ENCODE measurements at places on chromosomes 4 and X.

- peak; percentile 17 for DNase-seq
These were observed 25.6 kb downstream of the ZRSR2 start for GRCh38 chrX:15815779-15816437.

DNA sequence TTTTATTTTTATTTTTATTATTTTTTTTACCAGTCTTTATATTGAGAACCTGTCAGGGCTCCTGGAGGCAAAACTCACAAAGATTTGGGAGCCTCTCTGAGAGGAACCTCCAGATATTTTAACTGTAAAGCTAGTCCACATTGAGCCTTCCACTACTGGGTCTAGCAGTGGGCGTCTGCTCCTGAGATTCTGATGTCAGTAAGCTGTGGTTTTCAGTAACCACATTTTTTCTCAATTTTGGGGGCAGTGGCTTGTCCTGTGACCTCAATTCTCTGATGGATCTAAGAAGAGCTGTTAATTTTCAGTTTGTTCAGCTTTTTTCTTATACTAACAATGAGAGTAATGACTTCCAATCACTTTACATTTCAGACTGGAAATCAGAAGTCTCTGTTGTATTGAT, 23.6 kb upstream of the GPRASP1 start:
- DNase-seq: no peak

- DNase-seq: no peak
These were observed 10.8 kb downstream of the CLCN4 start for GRCh38 chrX:10167573-10167972.

DNA sequence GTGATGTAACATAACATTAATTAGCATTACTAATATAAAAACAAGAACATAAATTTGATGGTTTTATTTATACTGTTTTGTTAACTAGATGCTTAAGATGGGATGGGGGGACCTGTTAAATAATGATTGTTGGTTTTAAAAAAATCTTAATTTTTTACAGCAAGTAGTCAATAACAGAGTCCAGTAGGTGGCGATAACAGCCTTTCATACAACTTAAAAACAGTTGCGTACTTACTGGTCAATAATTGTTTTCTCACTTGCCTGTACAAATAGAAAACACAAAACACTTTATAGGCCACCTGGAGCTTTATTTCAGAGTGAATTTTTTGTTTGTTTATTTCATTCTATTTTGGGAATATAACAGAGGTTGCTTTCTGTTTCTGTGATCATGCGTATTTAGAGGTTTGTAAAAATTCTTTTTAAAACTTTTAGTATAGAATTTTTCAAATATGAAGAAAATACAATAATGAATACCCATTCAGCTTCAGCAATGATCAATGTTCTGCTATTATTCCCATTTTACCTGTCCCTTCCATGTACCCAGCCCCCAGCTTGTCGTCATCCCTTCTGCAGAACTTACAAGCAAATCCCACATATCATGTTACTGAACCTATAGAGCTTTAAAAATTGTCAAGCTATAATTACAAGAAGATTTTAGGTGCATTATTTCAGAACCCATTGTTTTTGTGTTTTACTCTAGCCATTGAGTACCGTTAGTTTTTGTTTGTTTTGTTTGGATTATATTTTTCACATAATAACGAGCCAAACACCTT, 97.1 kb downstream of the MRPL1 start:
- peak; percentile 28 for DNase-seq

DNA sequence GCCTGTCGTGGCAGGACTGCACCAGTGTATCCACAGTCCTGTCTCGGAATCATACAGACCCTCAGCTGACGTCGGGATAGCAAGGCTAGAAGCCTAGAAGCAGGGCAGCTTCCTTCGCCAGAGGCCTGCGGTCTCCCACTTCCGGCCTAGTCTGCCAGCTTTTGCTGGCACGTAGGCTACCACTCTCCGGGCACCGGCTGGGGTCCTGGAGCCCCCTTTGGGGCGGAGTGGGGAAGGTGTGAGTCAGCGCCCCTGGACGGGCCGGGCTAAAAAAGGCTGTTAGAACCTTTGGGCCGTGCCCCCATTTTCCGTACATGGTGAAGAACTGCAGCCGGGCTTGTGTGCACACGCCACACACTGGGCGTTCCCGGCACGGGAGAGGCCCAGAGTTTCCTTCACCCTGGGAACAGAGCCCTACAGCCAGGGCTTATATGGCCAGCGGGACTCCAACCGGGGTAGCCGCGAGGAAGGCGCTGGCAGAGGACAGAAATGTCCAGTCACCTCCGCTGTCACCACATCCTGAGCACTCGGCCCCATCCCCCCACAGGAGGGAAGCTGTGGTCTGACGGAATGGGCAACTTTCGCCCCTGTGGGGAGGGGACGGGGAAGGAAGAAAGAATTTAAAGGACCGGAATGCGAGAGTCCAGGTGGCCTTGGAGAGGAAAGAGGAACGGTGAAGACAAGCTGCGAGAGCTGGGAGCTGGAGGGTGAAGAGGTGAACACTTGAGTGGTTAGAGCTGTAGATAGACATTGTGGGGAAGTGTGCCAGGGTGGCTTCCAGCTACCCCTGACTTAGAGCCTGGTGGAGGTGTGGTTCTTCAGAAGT, 4.6 kb downstream of the MAGIX start:
- peak; percentile 45 for DNase-seq

DNA sequence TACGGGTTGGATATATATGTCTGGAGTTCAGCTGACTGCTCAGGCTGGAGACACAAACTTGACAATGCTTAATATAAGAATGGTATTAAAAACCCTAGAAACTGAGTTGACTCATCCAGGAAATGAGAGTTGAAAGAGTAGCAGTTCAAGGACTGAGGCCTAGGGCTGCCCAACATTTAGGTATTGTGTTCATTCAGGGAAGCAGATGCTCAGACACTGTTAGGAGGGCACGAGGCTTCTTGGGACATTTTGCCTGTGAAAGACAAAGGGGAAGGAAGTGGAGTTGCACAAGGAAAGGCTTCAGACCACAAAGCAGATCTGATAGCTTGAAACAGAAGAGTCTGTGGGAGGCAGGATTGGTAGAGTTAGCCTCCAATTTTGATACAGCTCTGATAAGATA, 52.0 kb upstream of the HS3ST1 start:
- no peak for DNase-seq

- DNase-seq: no peak
These were observed 253.3 kb downstream of the NAP1L3 start for GRCh38 chrX:93420090-93420489.

DNA sequence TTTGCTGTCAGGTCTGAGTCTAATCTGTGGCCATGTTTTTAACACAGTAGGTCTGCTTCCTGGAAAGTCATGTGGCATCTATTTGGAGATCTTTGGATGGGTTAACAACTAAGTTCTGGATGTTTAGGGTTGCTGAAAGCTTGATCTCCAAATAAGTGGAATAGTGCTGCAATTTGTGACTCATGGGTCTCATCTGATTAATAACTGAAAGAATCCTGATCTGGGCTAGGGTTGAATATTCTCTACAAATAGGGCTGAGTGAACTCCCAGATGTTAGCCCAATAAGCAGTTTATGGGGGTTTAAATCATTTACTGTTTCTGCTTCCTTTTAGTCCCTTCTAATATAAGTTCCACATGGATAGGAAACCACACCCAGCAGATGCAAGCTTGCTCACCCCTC, 23.1 kb downstream of the CT47C1 start:
- no peak for DNase-seq

DNA sequence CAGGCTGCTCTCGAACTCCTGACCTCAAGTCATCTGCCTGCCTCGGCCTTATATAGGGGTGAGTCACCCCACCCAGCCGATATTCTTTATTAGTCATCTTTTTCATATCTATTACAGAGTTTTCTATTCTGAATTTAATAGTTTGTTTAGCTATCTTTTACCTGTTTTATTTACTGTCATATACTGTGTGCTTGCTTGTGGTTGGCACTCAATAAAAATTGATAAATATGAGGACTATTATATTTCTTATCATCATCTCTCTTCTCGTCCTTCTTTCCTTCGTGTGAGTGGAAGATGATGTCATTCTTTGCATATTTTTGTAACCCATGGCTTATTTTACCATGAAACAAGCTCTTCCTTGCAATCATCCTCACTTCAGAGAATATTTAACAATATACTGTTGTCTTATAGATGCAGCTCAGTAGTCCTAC, 265.5 kb downstream of the ARHGAP24 start:
- no peak for DNase-seq

- DNase-seq: no peak
These were observed 33.9 kb downstream of the CPLX1 start for GRCh38 chr4:791898-792625.

GRCh38 chr4:65089666-65090065, 580.6 kb downstream of the EPHA5 start:
- DNase-seq: no peak

DNA sequence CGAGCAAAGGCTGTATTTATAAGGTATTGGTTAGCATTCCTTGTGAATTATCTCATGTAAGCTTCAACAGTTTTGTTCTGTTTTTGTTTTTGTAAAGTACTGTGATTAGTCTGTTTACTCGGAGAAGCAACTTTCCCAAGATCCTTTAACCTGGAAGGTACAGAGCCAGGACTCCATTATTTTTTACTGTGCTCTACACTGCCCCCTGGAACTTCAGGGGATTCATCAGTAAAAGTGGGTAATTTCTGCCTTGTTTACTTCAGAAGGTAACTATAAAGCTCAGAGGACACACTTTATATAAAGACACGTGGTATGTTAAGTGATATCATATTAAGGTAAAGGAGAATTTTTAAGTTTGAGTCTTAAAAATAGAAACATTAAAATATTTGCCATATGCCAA, 124.9 kb downstream of the IQCM start:
- no peak for DNase-seq

GRCh38 chr4:70801265-70801809, 38.4 kb downstream of the GRSF1 start:
- DNase-seq: no peak

GRCh38 chrX:50107470-50107869, 93.3 kb downstream of the AKAP4 start:
- DNase-seq: no peak

GRCh38 chr4:136927172-136927571, 605.1 kb downstream of the PCDH18 start:
- DNase-seq: no peak

GRCh38 chrX:12984603-12985319, 9.9 kb downstream of the TMSB4X start:
- no peak for DNase-seq
